ENCODE measurements at places on chromosomes 2 and 18. TPM values are rescaled to one million over a fixed set of nuclear protein-coding genes. Genes with fewer than 3 reads are reported as not detected.

- no peak for DNase-seq
Measured at GRCh38 chr2:15498554-15498953, 62.6 kb downstream of the NBAS start.

GRCh38 chr18:36066686-36067054, 689 bp downstream of the RPRD1A start:
- DNase-seq, result no peak

DNA sequence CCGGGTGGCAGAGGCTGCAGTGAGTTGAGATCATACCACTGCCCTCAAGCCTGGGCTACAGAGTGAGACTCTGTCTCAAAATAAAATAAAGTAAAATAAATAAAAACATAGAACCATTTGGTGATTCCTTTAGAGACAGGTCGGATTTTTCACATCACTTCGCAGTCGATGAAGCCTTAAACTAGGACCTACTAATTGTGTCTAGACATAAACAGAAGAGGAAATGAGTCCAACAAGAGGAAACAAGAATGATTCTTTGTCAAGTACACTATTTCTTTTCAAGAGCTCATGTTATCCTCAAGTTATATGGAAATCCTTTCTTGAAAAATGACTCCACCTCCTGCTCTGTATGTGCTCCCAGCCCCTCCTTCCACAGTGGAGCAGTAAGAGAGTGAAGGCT, 758.9 kb downstream of the DPP10 start:
- DNase-seq, result no peak

DNA sequence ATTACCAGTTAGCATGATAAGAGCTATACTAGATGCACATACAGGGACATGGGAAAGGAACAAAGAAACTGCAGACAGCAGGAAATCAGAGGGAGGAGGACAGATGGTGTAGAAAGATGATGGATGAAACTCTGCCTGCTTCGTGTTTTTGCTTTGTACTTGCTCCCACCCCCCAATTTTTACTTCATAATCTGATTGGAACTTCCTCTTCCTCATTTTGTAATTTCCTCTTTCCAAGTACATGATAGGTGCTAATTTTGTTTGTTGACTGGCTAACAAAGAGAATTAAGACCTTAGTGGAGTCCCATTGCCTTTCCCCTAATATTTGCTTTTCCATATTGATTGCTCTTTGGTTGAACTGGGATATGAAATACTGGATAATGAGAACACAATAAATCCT, 76.0 kb upstream of the PELI1 start:
- DNase-seq, result no peak

GRCh38 chr2:101047774-101048173, 45.7 kb downstream of the RPL31 start:
- DNase-seq, result no peak

GRCh38 chr2:192286093-192286701, 91.5 kb upstream of the TMEFF2 start:
- DNase-seq, result no peak

DNA sequence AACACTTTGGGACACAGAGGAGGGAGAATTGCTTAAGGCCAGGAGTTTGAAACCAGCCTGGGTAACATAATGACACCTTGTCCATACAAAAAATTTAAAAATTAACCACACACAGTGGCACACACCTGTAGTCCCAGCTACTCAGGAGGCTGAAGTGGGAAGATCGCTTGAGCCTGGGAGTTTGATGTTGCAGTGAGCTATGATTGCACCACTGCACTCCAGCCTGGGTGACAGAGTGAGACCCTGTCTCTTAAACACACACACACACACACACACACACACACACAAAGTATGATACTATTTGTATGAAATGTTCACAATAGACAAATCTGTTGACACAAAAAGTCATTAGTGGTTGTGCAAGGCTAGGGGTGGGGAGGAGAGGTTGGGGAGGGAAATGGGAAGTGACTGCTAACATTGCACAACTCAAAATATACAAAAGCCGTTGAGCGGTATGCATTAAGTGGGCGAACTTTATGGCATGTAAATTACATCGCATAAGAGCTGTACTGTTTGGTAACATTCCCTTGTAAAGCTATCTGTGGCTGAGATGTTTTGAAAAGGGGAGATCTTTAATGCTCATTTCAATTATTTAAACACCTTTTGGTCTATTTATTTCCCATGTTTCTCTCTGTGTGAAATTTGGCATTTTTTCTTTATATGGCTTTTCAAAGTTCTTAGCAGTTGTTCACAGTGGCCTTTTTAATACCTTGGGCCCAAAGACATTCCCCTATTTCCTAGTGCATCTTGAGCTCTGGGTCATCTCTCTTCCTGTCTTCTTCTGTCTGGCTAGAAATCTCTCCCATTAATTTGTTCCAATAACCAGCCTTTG, 58.9 kb upstream of the ZNF516 start:
- DNase-seq, result no peak

- no peak for DNase-seq
Measured at GRCh38 chr2:62593825-62594224, 87.8 kb upstream of the TMEM17 start.

GRCh38 chr18:24627644-24628315, 167.3 kb downstream of the HRH4 start:
- DNase-seq, result no peak

GRCh38 chr2:59180621-59181020, 939.5 kb upstream of the FANCL start:
- DNase-seq, result no peak

DNA sequence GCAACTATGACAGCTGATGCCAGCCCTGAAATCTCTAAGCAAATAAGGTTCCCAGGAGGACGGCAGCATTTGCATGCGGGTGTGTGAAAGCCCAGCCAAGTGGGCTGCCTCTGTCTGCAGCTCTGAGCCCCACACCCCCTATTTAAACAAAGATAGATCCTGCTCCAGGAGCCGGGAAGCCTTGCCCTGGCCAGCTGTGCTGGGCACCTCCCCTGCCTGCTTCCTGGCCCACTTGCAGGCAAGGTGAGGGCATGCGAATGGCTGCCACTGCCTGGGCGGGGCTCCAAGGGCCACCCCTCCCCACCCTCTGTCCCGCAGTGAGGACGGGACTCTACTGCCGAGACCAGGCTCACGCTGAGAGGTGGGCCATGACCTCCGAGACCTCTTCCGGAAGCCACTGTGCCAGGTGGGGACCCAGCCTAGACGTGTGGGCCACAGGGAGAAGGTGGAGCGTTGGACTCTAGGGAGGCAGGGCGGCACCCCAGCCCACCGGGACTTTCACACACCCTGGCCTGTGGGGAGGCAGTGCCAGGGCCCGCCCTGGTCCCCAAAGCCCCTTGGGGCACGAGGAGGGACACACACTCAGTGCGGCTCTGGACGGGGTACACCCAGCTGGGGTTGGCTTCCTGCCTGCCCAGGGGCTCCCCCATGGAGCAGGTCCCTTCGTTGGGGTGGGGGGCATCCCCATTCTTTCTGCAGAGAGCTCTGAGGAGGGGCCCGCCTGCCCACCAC, at the start of gene ANO7:
Gene ANO7 (plus strand): TSS at position 317 of the 732 bp plus-strand sequence. CDS start 1,387 bp downstream, outside the sequence.
- DNase-seq, result no peak

The DSG1 gene
- 2.9 TPM for total RNA-seq

The TMEM17 gene
- 1.9 TPM for total RNA-seq

The ADAM23 gene
- 0.51 TPM for total RNA-seq

The MYOM1 gene
- 48.4 TPM for total RNA-seq

The C2orf78 gene
- not detected for total RNA-seq

All from liver (tissue), 10 donors.